Brain (organoid and tissue), 16 donors: ENCODE measurements at places on chromosomes 5 and 9.

GRCh38 chr5:107268241-107268640 is 402.5 kb downstream of the EFNA5 start:
- DNase-seq: no peak

DNA sequence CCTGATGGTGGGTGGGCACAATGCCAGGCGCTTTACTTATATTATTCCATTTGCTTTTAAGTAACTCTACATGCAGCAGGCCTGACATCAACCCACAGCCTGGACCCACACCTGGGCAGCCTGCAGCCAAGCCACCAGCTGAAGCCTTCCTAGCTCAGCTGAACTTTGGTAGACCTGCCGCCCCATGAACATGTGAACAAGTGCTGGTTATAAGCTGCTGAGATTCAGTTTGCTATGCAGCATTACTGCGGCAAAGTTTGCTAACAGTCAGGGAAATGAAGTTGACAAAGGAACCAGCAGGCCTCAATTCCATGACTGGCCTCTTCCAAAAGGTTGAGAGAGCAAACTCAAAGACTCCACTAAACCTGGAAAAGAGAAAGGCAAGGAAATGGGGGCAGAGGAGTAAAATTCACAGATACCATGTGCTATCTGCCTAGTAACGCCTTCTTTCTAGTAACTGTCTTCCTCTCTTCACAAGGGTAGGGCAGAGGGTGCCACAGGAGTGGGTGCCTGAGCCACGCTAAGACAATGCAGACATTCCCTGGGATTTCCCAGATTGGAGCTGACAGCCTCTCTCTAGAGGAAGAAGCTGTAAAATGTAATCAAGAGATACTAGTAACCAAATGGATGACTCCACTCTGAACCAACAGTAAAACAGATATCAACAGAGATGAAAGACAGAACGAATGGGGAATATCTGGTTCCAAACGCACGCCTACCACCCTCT is 2.9 kb downstream of the BOD1 start:
- DNase-seq: no peak

GRCh38 chr9:21674894-21675293 is 127.5 kb upstream of the MTAP start:
- no peak for DNase-seq

DNA sequence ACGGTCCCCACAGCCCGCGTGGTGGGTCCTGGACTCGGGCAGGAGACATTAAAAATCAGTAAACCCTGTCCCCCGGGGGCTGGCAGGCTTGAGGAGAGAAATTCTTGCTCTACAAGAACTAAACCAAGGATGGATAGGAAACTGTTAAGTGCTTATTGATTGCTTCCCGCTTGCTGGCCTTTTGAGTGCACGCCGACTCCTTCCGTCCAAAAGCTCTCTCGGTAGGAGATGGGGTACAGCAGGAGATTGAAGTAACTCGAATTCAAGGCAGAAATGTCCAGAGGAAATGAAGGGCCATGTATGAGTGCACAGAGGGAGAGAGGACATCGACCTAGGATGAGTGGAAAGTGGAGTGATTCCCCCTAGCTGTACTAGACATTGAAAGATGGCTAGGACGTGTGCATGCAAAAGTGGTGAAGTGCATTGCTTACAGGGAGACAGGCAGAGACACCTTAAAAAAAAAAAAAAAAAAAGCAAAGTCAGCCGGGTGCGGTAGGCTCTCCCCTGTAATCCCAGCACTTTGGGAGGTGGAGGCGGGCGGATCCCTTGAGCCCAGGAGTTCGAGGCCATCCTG is 923 bp downstream of the RECK start:
- peak; percentile 17 for DNase-seq

- peak; percentile 87 for DNase-seq
These were observed 182.4 kb upstream of the OTULINL start for GRCh38 chr5:14399054-14399692.

- no peak for DNase-seq
These were observed 71.9 kb downstream of the INSL6 start for GRCh38 chr9:5113523-5113922.

GRCh38 chr9:35516479-35516878 is 26.6 kb downstream of the RUSC2 start:
- DNase-seq: no peak

DNA sequence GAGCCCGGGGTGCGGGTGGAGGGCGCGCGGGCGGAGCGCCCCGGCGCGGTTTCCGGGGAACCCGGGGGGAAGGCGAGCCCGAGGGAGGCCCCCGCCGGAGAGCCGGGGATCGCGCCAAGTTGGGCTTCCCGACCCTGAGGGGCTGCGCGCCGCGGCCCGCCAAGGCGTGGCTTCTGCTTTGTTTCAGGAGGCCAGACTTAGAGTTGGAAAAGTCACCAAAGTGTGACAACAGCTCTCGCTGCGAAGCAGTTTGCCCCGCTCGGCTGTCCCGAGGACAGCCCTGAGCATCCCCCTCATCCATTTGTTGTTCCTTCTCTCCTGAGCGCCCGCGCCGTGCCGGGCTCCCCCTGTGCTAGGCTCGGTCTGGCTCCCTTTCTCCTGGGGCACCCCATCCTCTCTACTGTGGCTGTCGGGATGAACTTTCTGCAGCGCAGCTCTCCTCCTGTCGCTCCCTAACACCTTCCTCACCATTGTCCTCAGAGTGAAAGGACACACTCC is 410 bp downstream of the GLIPR2 start:
- DNase-seq: no peak

- DNase-seq: no peak
These were observed 46.5 kb downstream of the GNA14 start for GRCh38 chr9:77601476-77602099.

- DNase-seq: no peak
These were observed 194.6 kb downstream of the CETN3 start for GRCh38 chr5:90214991-90215390.

DNA sequence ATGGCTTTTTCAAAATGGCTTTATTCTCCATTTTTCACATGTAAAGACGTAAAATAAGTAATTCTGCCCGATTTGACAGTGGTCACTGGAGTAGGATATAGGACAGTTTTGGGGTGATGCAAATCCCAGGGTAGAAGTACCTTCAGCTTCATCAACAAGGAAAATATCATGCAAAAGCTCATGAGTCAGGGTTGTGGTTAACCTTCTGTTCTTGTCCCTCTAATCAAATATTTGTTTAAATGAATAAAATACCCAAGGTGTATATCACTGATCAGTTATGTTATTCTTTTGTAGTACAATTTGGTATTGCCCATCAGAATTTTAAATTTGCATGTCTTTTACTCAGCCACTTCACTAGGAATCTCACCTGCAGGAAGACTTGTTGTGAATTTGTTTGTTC is 40.0 kb downstream of the FBXL7 start:
- DNase-seq: no peak

DNA sequence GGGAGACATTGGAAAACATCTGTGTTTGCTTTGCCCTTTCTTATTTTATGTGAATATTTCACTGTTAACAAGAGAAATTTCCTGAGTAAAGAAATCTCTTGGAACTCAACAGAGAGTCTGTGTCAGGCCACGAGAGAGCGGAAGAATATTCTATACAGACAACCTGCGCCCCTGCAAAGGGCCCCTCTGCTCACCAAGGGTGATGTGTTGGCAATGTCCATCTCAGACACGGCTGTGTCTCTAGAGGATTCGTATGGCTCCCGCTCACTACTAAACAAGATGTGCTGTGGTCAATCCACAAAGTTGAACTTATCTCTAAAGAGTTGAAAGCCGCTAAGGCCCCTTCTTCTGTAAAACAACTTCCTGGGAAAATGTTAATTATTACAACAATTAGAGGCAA is 241.0 kb upstream of the IRX1 start:
- DNase-seq: no peak

DNA sequence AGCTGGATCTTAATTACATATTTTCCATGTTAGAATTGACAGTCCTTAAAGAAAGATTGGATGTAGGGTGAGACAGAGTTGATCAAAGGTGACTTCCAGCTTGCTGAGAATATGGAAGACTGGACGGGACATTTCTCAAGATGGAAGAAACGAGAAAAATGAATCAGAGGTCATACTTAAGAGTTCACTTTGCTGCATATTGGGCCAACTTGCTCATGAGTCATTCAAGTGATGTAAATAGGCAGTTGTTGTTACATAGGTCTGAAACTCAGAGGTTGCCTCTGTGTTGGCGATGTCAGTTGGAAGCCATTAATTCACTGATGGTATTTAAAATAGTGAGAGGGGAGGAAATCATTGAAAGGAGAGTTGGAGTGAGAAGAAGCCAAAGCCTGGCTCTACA is 132.8 kb downstream of the CD180 start:
- no peak for DNase-seq

DNA sequence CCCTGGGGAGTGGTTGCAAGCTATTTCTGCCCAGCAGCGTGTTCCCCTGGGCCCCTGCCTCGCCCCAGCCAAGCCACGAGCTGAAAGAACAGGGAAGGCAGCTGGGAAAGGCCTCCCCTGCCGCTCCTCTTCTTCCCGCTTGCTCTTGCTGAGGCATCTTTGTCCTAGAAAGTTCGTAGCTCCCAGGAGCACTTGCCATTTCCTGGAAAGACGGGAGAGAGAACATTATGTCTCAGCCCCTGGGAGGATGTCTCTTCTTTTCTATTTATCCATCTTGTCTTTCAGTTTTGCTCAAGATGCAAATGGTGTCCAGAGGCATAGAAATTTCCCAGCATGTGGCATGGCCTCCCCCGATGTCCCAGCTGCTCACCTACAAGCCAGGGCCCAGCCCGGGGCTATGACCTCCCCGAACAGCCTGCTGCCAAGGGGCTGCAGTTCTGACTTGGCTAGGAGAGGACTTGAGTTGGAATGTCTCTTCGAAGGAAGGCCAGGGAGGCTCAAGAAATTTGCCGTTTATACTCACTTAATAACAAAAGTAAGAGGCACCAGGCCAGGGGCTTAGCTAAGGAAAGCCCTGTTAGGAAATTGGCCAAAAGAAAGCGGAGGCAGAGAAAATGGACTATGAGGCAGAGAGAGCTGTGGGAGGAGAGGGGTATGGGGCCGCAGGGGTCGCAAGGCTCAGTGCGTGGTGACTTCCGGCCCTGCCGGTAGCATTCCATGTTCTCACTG is 87.3 kb downstream of the LIFR start:
- no peak for DNase-seq

DNA sequence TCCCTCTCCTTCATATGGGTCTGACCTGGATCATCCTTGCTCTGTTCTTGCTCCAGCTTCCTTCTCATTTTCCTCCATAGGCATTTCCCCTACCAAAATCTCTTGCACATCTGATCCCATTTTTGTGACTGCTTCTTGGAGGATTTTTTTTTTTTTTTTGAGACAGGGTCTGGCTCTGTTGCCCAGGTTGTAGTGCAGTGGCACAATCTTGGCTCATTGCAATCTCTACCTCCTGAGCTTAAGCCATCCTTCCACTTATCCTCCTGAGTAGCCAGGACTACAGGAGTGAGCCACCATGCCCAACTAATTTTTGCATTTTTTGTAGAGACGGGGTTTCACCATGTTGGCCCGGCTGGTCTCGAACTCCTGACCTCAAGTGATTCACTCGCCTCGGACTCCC is 10.5 kb upstream of the JMY start:
- no peak for DNase-seq

DNA sequence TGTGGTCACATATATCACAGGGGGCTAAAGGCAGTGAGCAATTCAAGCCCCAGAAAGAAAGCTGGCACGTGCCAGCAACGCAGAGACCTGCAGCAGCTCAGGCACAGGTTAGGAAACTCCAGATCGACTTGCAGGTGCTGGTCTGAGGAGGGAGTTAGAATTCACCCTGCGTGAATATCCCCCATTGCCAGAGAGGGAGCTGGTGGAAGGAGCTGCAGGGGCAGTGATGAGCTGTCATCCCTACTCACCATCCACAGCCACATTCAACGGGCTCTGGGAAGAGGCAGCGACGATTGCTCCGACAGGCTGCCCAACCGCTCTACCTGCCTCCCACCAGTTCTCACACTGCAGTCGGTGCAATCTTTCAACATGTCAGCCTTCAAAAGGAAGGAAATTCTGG is 40.8 kb upstream of the CLK4 start:
- no peak for DNase-seq

- no peak for DNase-seq
These were observed 31.1 kb downstream of the PCSK5 start for GRCh38 chr9:75921391-75922127.

GRCh38 chr5:159975462-159976019 is 33.4 kb upstream of the TTC1 start:
- no peak for DNase-seq

DNA sequence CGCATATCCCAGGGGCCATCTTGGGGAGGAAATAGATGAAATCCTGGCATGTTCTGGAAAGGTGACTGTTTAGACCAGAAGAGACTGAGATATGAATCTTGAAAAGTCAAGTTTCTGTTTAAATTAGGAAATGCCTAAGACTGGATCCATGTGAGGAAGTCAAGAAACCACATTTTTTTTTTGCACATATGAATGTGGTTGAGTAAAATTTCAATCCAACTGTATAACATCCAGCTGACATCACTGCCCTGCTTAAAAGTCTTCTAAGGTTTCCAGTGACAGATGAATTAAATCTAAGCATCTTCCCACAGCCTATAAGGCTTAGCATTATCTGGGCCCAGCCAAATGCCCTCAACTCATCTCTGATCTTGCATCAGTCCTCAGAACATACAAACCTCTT is 47.7 kb upstream of the TCERG1 start:
- DNase-seq: no peak

GRCh38 chr5:122944051-122944450 is 92.5 kb downstream of the PPIC start:
- no peak for DNase-seq

DNA sequence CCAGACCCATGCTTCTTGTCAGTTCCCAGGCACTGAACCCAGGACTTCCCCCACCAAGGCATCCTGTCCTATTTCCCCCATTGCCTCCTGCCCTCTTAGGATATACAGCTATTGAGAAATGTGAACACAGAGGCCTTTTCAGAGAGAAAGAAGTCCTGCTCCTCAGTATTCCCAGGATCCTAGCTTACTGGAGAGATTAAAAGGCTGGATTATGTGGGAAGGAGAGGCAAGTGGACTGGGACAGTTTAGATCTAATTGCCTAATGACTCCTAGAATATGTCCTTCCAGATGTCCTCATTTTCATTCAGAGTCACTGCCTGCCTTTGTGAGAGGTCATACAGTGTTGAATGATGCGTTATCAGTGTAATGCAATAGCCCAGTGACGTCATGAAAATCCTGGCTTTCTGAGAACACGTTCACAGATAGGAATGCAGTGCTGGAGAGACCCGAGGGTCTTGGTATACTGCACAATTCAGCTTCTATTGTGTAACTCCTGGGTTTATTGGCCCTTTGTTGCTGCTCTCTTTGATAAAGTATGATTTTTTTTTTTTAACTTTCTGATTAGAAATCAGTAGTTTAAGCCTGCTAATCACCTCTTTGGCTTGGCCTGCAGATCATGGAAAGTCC is 26.2 kb downstream of the WWC1 start:
- peak; percentile 24 for DNase-seq

DNA sequence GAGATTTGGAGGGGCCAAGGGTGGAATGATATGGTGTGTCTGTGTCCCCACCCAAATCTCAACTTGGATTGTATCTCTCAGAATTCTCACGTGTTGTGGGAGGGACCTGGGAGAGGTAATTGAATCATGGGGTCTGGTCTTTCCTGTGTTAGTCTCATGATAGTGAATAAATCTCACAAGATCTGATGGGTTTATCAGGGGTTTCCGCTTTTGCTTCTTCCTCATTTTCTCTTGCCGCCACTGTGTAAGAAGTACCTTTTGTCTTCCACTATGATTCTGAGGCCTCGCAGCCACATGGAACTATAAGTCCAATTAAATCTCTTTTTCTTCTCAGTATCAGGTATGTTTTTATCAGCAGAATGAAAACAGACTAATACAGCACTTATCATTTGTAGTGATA is 29.5 kb upstream of the SPIN1 start:
- DNase-seq: no peak

- DNase-seq: peak; percentile 79
These were observed 34.3 kb downstream of the SLC44A1 start for GRCh38 chr9:105278751-105279150.
